ENCODE measurements at places on chromosomes 7 and 10. TPM values are rescaled to one million over a fixed set of nuclear protein-coding genes. Genes with fewer than 3 reads are reported as not detected.

The TBRG4 gene
- 32.3 TPM for total RNA-seq

The TMEM178B gene
- total RNA-seq: 0.44 TPM

DNA sequence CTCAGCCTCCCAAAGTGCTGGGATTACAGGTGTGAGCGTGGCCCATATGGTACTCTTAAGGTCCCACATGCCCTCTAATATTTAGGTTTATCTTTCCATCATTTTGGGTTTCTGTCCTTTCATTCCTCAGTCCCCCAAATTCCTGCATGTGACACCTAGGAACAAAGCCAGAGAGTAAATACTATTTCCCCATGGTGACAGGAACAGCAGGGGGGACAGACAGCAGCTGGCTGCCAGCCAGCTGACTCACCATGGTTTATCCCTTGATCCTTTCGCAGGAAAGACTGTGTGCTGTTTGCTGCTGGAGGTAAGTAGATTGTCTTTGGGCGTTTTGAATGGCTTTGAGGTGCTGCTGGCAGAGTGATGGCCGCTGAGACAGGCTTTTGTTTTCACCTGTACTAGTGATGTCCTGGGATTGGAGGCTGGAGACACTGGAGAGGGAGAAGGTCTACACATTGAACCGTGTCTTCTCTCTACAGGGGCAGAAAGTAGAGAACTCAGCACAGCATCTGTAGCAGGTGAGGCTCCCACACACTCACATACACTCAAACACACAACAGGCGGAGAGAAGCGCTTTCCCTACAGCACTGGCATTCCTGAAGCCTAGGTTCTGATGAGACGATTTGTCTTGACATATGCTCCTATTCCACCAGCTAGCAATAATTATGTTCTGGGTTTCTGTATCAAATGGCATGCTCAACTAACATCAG, 83.7 kb upstream of the EFCAB10 start:
- no peak overlapping the region for H3K27ac ChIP-seq
- no peaks in the 10 kb centered on the region for H3K4me1 ChIP-seq
- no peak overlapping the region for H3K4me3 ChIP-seq
- no peak for DNase-seq
- peaks cover 48% of the 10 kb centered on the region for H3K36me3 ChIP-seq

GRCh38 chr7:42720991-42721796, 190.7 kb downstream of the C7orf25 start:
- H3K4me1 ChIP-seq: no peaks in the 10 kb centered on the region
- no peak overlapping the region for H3K27ac ChIP-seq
- DNase-seq: no peak
- no peaks in the 10 kb centered on the region for H3K36me3 ChIP-seq

GRCh38 chr10:121753726-121754476, 155.7 kb upstream of the FGFR2 start:
- peaks cover 37% of the 10 kb centered on the region for H3K36me3 ChIP-seq
- H3K27me3 ChIP-seq: no peaks in the 10 kb centered on the region
- H3K27ac ChIP-seq: no peak overlapping the region
- H3K4me1 ChIP-seq: no peaks in the 10 kb centered on the region
- no peak for DNase-seq

GRCh38 chr7:67484244-67484751, 487.7 kb downstream of the TYW1 start:
- no peaks in the 10 kb centered on the region for H3K27me3 ChIP-seq
- H3K27ac ChIP-seq: no peak overlapping the region
- H3K4me3 ChIP-seq: no peak overlapping the region
- peaks cover 15% of the 10 kb centered on the region for H3K4me1 ChIP-seq

GRCh38 chr7:16007911-16008310, 321.4 kb upstream of the MEOX2 start:
- H3K27me3 ChIP-seq: no peaks in the 10 kb centered on the region
- H3K27ac ChIP-seq: no peak overlapping the region
- H3K4me1 ChIP-seq: no peaks in the 10 kb centered on the region
- DNase-seq: no peak
- H3K4me3 ChIP-seq: no peak overlapping the region

- H3K4me3 ChIP-seq: no peak overlapping the region
- H3K27me3 ChIP-seq: no peaks in the 10 kb centered on the region
- no peak overlapping the region for H3K27ac ChIP-seq
- DNase-seq: no peak
Observed at GRCh38 chr10:74763934-74764591, 62.3 kb upstream of the KAT6B start.

DNA sequence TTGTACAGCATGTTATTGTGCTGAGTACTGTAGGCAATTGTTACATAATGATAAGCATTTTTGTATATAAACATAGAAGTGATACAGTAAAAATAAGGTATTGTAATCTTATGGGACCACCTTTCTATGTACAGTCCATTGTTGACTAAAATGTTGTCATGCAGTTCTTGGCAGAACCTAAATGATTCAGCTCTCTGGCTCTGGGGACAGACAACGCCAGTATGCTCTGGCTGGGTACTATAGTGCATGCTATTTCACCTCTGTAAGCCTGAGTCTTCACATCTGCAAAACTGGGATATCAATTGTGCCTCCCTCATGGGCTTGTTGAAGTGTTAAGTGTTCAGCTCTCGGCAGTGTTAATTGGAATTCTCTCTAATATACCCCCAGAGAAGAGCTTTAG, 674.3 kb downstream of the INHBA start:
- no peak overlapping the region for H3K27ac ChIP-seq
- no peak for DNase-seq
- no peaks in the 10 kb centered on the region for H3K4me1 ChIP-seq
- H3K27me3 ChIP-seq: no peaks in the 10 kb centered on the region

Measured in tibial nerve (tissue), 4 donors.